ENCODE measurements at places on chromosomes 4 and X.

- DNase-seq, result peak; percentile 85
Observed at GRCh38 chr4:110085131-110085530, 113.3 kb downstream of the ELOVL6 start.

GRCh38 chr4:95591278-95591677 lies 42.5 kb upstream of the UNC5C start:
- DNase-seq, result no peak

DNA sequence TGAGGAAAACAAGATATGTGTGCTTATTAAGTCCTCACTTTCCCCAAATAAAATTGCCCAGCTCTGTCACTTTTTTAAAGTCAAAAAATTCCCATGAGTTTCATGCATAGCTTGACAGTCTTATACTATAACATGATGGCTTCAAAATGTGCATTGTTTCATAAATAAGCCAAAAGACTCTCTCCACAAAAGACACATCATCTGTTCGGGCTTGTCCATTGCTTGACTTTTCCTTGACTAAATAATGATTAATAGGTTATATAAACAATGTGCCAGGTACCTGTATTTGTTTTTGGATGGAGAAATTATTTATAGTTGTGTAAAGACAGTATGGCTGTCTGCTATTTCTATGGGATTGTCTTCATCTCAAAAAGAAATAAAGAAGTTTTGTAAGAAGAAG lies 329.2 kb upstream of the KLF3 start:
- DNase-seq, result no peak

DNA sequence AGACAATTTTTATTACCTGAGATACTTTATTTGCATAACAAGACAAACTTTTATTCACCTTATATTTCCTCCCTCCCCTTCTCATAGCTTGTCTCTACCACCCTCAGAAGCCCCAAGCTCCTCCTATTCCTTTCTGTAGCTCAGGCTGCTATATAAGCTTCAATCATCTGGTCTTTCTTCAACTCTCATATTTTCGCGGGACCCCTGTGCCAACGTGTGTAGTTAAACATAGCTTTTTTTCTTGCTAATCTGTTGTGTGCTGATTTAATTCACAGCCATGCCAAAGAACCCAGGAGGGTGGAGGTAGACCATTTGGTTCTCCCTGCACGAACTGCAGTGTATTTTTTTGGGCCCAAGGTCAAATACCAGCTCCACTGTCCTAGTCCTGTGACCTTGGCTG lies 21.1 kb upstream of the CD38 start:
- DNase-seq, result no peak

DNA sequence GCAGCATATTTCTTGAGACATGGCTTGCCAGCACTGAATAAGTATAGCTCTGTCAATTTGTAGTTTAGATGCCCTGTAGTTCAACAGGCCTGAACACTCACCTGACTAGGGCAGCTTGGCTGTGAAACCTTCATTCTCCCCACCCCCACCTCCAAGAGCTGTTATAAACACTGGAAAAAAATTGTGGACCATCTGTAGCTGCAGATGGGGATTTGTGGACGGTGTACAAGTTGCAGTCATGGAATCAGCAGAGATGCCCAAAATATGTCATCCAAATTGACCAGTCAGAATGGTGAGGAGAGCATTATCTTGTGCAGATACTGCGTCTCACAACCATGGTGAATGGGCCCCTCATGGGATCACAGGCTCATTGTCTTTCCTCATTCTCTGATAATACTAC lies 76.2 kb upstream of the PAQR3 start:
- no peak for DNase-seq

GRCh38 chr4:127669691-127670090 lies 36.9 kb downstream of the INTU start:
- no peak for DNase-seq

DNA sequence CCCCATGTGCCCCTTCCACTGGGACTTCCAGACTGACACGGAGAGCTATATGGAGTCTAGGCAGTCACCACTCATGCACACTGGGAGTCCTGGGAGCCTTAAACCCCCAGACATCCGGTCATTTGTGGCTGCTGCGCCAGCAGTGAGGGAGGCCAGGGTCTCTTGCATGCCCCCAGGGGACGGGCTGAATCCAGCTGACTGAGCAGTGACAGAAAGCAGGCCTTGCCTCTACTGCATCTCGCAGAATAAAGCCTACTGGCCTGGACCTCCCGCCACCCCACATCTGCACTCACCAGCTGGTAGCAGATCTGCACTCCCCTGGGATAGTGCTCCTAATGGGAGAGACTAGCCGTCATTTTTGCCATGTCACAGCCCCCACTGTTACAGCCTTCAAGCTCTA lies 1234.2 kb downstream of the FAM133A start:
- no peak for DNase-seq

DNA sequence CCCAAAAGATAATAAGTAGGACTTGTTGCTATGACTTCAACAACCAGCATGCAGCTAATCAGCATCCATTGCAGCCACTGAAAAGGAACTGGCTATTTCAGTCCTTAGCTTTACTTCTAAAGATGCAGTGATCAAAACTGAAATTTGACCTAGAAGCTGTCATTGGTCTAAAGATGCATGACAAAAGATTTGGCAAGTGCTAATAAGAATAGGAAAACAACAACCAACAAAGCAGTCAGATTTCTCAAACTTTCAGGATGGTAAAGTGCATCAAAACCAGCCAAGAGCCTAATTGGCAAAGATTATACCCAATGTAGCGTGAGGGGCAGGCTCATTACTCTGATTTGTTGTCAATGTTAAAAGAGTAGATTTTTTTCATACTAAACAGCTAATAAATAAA lies 77.1 kb upstream of the WDR17 start:
- no peak for DNase-seq

DNA sequence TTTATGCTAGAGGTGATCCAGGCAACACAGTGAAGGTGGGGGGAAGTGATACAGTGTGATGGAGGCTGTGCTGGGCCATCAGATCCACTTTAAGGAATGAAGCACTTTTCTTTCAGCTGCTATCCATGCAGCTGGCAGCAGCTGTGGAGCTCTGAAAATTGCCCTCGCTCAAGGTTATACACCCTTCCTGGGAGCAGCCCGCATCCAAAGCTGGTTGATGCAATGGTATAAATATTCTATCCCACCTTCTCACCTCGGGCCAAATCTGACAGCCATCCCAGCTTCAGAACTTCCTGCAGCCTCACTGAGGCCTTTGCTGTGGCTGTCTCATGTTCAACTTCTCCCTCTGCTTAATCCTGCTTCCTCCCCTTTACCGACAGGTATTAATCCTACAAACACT lies 18.6 kb downstream of the CXCL13 start:
- DNase-seq, result no peak

Measured in left colon (tissue), 2 donors.